ENCODE measurements at places on chromosomes 11 and 22.

- no peak for DNase-seq
These were observed 162.9 kb downstream of the DLG2 start for GRCh38 chr11:85464283-85464682.

DNA sequence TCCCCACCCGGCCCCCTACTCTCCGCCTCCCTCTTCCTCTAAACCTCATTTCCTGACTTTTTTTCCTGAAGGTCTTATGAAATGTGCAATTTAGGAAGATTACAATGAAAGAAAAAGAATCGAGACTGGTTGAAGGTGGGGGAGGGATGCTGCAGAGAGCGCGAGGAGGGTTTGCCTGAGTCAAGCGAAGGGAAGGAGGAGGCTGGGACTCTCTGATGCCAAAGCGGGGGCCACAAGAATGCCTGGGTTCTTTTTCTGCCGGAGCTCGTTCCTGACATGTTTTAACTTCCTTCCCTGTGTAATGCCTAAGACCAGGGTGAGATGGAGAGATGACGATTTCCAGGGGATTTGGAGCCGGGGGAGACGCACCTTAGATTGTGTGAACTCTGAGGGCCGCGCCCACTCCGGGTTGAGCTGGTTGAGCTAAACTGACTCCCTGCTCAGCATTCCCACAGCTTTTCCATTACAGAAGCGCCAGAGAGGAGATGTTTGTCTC, 270.5 kb upstream of the SORL1-AS1 start:
- no peak for DNase-seq

DNA sequence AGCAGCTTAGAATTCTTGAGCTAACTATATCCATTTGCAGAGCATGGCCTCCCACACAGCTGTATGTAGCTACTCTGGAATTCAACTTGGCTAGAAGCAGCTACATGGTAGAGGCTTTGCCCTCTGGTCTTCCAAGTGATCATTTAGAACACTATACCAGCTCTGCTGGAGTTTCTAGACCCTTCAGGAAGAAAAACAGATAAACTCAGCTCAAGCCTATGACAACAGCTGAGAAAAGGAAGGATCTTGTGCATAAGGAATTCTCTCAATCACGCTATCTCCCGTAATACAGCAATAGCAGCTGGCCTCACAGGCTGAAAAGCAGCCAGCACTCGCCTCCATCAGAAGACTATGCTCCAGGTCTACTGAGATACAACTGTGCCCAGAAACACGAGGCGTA, 50.6 kb upstream of the APOA1 start:
- DNase-seq = no peak

GRCh38 chr11:72446929-72447769, 12.8 kb upstream of the CLPB start:
- DNase-seq = no peak

- DNase-seq = no peak
These were observed 364.2 kb downstream of the TENM4 start for GRCh38 chr11:79076526-79077115.

- no peak for DNase-seq
These were observed 24.1 kb downstream of the CUL5 start for GRCh38 chr11:108032800-108033199.

- DNase-seq = no peak
These were observed 7.2 kb downstream of the STK33 start for GRCh38 chr11:8586805-8587204.

GRCh38 chr11:73335204-73335923, 27.3 kb downstream of the ARHGEF17 start:
- DNase-seq = no peak

GRCh38 chr11:11036848-11037732, 179.2 kb upstream of the ZBED5 start:
- DNase-seq = no peak

DNA sequence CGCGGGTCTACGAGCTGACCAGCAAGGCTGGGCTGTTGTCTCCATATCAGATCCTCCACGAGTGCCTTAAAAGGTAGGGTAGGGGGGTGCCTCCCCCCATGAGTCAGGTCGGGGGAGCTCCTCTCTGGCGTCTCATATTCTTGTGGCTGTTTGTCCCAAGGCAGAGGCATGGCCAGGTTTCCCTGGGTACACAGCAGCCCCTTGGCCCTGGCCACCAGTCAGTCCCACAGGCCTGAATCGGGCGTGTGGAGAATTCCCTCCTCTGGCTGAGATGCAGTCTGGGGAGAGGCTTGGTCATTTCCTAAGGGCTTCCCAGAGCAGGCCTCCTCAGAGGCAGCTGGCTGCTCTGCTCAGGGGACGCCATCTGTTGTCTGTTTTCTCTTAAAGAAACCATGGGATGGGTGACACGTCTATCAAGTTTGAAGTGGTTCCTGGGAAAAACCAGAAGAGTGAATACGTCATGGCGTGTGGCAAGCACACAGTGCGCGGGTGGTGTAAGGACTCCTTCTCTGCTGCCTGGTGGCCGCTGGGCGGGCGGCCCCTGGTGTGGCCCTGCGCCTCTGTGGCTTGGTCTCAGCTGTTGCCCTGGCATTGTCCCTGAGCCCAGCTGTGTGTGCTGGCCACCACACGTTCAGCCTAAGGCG, 9.6 kb upstream of the RANBP1 start:
- no peak for DNase-seq

GRCh38 chr11:38019072-38019775, 1421.2 kb upstream of the RAG2 start:
- no peak for DNase-seq

DNA sequence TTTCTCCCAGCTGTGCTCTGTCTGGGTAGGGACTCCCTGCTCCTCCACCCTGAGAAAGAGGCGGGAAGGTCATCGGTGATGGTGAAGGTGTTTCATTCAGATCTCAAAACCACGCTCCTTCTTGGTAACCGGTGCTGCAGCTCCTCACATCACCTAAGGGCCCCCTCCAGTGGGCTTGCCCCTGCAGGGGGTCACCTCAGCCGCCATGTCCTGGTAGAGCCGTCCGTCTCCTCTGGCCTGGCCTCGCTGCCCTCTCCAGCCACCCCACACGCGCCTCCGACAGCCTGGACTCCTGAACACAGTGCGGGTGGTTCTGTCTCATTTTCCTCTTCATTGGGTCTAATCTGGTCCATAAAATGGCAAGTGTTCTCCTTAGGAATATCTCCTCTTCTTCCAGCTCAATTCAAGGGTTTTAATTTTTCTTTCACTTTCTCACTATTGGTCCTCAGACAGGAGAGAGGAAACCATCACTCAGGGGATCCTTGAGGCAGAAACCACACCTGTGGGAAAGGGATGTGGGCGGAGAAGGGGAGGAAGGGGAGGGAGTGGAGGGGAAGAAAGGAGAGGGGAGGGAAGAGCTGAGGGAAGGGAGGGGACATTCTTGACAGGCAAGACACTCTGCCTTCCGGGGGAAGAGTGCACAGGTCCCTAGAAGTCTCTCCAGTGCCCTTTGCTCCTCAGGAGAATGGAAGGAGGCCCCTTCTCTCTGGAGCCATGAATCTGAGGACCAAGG, 1338.4 kb downstream of the TBC1D22A start:
- DNase-seq = no peak
